ENCODE measurements at places on chromosomes 13 and 19.

GRCh38 chr19:18261474-18261873 is 12.8 kb downstream of the IQCN start:
- no peak for DNase-seq

DNA sequence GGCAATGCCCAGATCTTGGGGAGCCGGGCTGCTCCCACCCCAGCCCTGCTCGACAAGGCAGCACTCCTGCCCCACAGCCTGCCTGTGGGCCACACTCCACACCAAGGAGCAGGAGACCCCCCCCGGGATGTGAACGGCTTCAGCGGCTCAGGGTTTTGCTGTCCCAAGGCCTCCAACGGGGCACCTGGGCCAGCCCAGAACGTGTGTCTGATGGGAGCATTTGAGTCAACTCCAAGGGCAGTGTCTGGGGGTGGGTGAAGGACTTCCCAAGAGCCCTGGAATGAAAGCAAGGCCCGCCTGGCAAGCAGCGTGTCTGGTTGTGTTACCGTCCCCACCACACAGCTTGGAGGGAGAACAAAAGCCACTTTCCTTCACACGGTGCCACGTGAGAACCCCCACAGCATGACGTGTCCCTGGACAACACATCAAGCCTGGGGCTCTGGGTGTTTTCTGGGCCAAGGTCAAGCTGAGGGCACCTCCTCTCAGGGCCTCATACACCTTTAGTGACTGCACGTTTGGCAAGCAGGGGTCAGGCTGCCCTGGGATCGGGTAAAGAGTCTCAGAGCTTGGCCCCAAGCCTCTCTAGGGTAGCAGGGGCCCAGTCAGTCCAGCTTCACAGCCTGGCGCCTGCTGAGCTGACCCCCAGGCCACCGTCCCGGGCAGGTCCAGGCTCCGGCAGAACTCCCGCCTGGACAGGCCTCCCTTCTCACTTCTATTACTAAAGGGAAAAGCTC is 6.0 kb downstream of the C13orf46 start:
- no peak for DNase-seq

GRCh38 chr19:47589824-47590223 is 16.9 kb upstream of the ZNF541 start:
- no peak for DNase-seq

DNA sequence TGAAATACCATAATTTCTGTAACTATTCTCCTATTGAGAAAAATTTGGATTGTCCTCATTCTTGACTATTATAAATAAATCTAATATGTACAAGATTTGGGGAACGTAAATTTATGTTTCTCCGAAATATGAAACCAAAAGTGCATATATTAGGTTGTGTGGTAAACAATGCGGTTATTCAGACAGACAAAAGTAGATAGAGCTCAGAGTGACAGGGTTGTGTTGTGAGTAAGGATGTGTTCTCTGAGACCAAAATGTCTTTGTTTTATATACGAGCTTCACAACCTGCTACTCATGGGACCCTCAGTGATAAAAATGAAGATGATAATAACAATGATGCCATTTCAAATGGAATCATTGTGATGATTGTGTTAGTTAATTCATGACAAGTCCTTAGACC is 796.3 kb upstream of the SLC10A2 start:
- DNase-seq = no peak

- peak; percentile 89 for DNase-seq
Measured at GRCh38 chr13:100088644-100089464, at the start of gene PCCA. PCCA (plus strand) TSS chr13:100089093; CDS start chr13:100089121, 28 bp downstream.

- peak; percentile 96 for DNase-seq
Measured at GRCh38 chr19:5719961-5720790, at the start of the genes CATSPERD and LONP1. CATSPERD (plus strand) TSS chr19:5720637; CDS start chr19:5720738, 101 bp downstream. LONP1 (minus strand) TSS chr19:5720146; CDS start chr19:5720132, 14 bp downstream.

- DNase-seq = no peak
Measured at GRCh38 chr19:17579661-17580244, 24.3 kb downstream of the COLGALT1 start.

- no peak for DNase-seq
Measured at GRCh38 chr19:11479898-11480714, 740 bp downstream of the ELAVL3 start.

DNA sequence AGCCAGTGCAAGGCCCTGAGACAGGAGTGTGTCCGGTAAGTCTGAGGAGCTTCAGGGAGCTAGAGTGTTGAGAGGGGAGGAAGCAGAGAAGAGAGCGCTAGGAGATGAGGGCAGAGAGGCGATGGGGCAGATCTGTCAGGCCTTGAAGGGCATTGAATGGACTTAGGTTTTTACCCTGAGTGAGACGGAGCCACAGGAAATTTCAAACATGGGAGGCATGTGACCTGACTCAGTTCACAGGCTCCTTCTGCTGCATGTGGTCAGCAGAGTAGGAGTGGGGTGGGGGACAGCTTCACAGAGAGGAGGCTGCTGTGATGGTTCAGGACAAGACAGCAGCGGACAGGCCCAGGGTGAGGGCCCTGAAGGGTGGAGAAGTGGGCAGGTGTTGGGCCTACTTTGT is 2.5 kb upstream of the FAM98C start:
- DNase-seq = no peak

- DNase-seq = no peak
Measured at GRCh38 chr13:36282821-36283432, 14.7 kb downstream of the CCDC169 start.

GRCh38 chr19:1468274-1468820 is 10.7 kb downstream of the C19orf25 start:
- DNase-seq = no peak

DNA sequence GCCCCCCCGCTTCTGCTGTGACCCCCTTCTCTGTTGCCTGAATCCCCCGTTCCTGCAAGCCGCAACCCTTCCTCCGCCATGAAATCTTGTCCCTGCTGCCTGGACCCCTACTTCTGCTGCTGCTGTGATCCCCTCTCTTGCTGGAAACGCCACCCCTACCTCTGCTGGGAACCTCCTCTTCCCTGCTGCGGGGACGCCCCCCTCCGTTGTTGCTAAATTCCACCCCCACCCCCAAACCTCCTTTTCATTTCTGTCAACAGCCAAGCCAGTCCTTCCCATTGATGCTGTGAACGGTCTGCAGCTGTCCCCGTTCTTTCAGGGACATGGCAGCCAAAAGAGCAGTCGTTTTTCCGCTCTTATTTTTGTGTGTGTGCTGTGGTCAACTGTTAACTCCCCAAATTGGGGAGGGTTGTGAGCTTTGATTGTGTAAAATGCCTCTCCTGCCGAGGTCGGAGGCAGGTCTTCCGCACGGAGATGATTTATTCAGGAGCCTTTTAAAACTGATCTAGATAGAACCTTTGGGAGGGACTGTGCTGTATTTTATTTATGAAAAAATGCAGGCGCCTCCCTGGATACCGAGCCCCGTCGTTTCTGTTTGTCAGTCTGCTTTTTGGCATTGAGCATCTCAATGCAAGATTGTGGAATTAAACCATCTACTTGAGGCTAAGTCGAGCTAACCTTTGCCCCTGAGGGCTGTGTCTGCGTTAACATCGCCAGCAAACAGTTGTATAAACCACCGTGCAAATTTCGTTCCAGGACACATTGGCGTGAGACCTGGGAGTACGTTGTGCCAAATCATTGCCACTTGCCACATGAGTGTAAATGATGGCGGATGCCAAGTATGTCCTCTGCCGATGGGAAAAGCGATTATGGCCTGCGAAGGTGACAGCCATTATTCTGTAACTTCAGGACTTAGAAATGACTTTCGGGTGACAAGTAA is 27.9 kb upstream of the NDUFS7 start:
- peak; percentile 28 for DNase-seq

DNA sequence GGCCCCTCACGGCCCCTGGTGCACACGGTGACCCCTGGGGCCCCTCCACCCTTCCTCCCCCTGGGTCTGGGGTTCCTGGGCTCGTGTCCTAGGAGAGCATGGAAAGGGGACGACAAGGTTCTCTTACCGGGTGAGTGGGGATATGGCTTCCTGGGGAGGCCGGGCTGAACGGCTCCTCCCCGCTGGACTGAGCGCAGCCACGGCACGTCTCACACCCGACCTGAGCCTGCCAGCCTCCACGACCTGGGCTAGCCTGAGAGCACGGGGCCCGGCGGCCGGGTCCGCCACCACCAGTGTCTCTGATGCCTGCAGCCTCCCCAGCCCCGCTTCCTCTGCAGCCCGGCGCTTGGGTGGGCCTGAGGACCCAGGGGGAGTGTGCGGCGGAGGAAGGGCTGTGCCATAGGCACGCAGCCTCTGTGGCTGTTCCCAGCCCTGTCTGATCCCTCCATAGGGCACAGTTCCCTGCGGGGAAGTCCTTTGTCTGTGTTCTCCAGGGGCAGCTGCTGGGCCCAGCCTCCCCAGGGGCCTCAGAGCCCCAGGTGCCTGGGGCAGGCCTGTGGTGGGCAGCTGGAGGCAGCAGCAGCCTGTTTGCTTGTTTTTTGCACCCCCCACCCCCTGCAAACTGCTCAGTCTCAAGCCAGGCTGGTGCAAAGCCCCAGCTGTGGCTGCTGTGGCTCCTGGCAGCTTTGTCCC is 15.0 kb downstream of the PLIN4 start:
- no peak for DNase-seq

- DNase-seq = no peak
Measured at GRCh38 chr13:52899206-52899605, 50.8 kb upstream of the PCDH8 start.

GRCh38 chr19:6482343-6482686 is 728 bp upstream of the DENND1C start:
- no peak for DNase-seq

- DNase-seq = no peak
Measured at GRCh38 chr19:18961767-18962620, 21.0 kb upstream of the HOMER3 start.

- no peak for DNase-seq
Measured at GRCh38 chr19:38656171-38656981, 8.9 kb downstream of the ACTN4 start.
